NCI-H2029 (cell line): ENCODE measurements at places on chromosomes 11 and 22.

GRCh38 chr11:40183073-40184064 lies 1276.1 kb downstream of the LRRC4C start:
- DNase-seq = no peak

DNA sequence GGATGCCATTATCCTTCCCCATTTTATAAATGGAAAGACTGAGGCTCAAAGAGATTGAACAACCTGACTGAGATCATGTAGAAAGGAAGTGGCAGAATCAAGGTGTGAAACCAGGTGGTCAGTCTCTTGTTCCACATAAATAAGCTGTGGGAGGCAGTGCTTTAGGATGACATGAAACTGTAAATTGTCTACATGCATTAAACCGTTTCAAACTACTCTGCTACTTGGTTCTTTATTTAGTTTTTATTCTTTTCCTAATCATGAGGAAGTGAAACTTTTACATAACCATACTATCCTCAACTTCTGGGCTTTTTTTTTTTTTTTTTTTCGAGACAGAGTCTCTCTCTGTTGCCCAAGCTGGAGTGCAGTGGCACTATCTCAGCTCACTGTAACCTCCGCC lies 34.9 kb downstream of the CADM1 start:
- no peak for DNase-seq

- no peak for DNase-seq
These were observed 40.8 kb downstream of the APLP2 start for GRCh38 chr11:130110339-130111108.

DNA sequence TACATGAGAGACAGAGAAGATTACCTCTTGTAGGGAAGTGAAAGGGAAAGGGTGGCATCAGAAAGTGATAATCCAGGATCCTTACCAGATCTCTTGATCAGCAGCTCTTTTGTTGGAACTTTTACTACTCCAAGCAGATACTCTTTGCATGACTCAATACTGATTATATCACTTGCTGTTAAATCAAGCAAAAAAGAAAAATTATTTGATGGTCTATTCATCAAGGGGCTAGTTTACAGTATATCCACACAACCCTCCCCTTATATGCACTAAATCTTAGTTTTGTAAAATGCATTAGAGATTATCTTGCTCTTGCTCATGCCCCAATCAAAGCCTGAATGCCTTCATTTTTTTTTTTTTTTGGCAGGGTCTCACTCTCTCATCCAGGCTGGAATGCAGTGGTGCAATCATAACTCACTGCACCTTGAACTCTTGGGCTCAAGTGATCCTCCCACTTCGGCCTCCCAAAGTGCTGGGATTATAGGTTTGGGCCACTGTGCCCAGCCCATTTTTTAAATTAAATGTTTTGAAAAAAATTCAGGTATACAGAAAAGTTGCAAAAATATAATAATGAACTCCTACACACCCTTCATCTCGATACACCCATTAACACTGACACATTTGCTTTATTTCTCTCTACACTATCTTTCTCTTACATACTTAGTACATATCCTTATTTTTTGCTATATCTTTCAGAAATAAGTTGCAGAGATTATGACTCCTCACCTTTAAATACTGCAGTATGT lies 76.1 kb upstream of the UCP3 start:
- no peak for DNase-seq

DNA sequence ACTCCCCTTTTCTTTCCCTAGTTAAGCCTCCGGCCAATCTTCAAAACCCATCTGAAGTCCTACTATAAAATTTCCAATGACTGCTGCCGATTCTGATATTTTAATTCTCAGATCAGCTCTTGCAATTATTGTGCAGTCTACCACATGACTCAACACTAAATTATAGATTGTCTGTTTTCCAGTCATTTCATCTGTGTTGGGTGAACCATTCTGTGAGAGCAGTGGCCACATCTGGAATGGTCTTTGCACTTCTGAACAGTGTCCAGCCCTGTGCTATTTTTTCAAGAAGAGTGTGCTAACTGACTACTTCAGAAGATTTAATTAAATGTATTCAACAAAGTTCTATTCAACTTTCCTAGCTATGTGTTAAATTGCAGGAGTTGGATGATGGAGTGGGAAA lies 47.2 kb upstream of the MMP7 start:
- no peak for DNase-seq

GRCh38 chr22:48138855-48139254 lies 1376.4 kb downstream of the TBC1D22A start:
- DNase-seq = no peak

- DNase-seq = no peak
These were observed 171.1 kb downstream of the TENM4 start for GRCh38 chr11:79269611-79270307.

- DNase-seq = no peak
These were observed 26.2 kb downstream of the FAM83F start for GRCh38 chr22:40020956-40021355.

DNA sequence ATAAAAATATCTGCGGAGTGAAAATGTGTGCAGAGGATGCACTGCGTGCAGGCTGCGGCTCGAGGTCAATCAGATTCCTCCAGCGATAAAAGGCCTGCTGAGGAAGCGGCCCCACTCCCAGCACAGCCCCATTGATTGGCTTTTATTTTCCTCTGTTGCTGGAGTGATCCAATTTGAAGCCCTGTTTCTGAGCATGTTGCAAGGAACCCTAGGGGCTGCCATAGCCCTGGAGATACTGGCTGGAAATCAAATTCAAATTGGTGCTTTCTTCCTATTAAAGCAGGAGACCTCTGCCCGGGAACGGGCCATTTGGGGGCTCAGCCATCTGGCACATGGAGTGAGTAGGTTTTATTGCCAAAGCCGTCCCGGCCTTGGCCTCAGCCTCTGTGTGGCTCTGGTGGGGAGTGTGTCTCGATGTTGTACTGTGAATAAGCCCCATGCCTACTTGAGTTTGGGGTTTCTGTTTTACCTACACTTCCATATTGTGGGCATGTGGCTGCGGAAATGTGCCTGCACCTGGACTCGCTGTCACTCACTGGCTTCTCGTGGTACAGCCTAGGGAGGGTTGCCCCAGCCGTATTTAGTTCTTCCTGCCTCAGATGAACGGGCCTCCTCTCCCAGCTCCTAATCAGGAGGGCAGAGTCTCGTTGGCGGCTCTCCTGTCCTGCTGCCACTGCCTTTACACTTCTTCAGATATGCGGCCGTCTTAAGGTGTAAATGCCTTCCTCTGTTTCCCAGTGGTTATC lies 25.6 kb downstream of the PARVB start:
- DNase-seq = no peak

GRCh38 chr22:21013657-21014201 lies 1.2 kb upstream of the P2RX6 start:
- no peak for DNase-seq
